CD4-positive, alpha-beta T cell (primary cell): ENCODE measurements at places on chromosomes 2 and 18. TPM values are rescaled to one million over a fixed set of nuclear protein-coding genes. Genes with fewer than 3 reads are reported as not detected.

- H3K4me1 ChIP-seq = no peaks in the 10 kb centered on the region
- no peaks in the 10 kb centered on the region for H3K27me3 ChIP-seq
These were observed 27.1 kb downstream of the ADCY3 start for GRCh38 chr2:24892928-24893327.

DNA sequence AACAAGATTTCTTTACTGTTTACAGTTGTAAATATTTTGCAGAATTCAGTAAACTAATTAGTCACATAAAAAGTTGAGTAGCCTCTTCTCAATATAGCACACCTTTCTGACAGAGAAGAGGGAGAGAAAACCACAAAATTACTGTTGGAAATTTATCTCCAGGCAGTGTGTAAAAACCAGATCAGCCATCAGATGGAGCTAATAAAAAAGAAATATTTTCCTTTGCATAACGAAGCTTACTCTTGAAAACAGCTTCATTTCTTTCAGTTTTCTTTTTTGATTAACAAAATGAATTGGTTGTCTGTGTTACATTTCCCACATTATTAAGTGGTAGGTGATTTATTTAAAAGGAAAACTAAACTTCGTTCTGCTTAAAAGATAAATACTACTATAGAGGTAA lies 259.3 kb upstream of the KCNJ3 start:
- DNase-seq = no peak
- no peaks in the 10 kb centered on the region for H3K36me3 ChIP-seq
- H3K27me3 ChIP-seq = no peaks in the 10 kb centered on the region
- no peak overlapping the region for H3K4me3 ChIP-seq
- H3K4me1 ChIP-seq = no peaks in the 10 kb centered on the region
- no peak overlapping the region for H3K27ac ChIP-seq

DNA sequence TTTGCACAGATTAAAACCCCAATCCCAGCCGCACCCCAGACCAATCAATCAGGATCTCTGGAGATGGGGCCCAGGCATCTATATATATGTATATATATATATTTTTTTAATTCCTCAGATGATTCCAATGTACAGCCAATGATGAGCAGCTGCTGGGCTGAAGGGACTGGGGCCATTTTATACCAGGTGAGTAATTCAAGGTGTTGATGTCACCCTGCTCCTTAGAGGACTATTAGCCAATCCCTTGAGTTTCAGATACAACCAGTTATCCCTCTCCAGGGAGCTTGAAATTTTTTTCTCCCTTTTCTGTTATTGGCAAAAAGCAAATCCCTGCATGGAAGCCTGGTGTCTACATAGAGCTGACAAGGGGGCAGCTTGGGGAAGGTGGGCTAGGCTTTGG lies 59.8 kb downstream of the MCFD2 start:
- H3K4me1 ChIP-seq = no peaks in the 10 kb centered on the region
- DNase-seq = no peak
- H3K36me3 ChIP-seq = no peaks in the 10 kb centered on the region
- H3K27me3 ChIP-seq = no peaks in the 10 kb centered on the region
- no peak overlapping the region for H3K27ac ChIP-seq

GRCh38 chr2:58081000-58081399 lies 34.4 kb downstream of the VRK2 start:
- DNase-seq = no peak
- H3K36me3 ChIP-seq = peaks cover 6% of the 10 kb centered on the region
- H3K4me3 ChIP-seq = no peak overlapping the region
- H3K4me1 ChIP-seq = no peaks in the 10 kb centered on the region

GRCh38 chr18:5909125-5909524 lies 13.8 kb upstream of the TMEM200C start:
- H3K27ac ChIP-seq = no peak overlapping the region
- H3K27me3 ChIP-seq = no peaks in the 10 kb centered on the region
- no peaks in the 10 kb centered on the region for H3K4me1 ChIP-seq
- no peak for DNase-seq

DNA sequence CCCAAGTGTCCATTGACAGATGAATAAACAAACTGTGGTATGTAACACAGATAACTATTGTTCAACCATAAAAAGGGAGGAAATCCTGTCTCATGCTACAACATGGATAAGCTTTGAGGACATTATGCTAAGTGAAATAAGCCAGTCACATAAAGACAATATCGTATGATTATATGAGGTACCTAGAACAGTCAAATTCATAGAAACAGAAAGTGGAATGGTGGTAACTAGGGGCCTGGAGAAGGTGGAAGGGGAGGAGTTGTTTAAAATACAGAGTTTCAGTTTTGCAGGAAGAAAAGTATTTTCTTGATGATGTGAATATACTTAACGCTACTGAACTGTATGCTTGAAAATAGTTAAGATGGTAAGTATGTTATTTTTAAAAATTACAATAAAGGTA lies 304.6 kb upstream of the CXCR4 start:
- H3K4me3 ChIP-seq = no peak overlapping the region
- H3K27me3 ChIP-seq = peaks cover 12% of the 10 kb centered on the region
- H3K27ac ChIP-seq = no peak overlapping the region
- no peak for DNase-seq
- H3K4me1 ChIP-seq = peaks cover 18% of the 10 kb centered on the region

DNA sequence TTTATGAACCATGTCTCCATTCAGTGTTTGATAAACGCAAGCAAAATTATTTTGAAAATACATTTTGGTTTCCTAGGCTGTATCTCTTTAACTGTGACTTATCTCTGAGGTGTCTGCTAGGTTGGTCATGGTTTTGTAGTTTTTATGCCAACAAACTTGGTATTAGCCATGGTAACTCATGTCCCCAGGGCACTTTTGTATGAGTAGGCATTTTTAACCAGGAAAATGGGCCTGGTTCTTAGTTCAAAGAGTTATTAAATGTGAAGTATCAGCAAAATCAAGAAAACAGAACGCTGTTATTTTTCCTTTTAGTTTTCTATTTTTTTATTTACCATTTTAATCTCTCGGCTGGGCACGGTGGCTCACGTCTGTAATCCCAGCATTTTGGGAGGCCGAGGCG lies 179.3 kb upstream of the LHCGR start:
- no peaks in the 10 kb centered on the region for H3K4me1 ChIP-seq
- H3K36me3 ChIP-seq = no peaks in the 10 kb centered on the region
- no peak overlapping the region for H3K4me3 ChIP-seq
- no peak for DNase-seq

DNA sequence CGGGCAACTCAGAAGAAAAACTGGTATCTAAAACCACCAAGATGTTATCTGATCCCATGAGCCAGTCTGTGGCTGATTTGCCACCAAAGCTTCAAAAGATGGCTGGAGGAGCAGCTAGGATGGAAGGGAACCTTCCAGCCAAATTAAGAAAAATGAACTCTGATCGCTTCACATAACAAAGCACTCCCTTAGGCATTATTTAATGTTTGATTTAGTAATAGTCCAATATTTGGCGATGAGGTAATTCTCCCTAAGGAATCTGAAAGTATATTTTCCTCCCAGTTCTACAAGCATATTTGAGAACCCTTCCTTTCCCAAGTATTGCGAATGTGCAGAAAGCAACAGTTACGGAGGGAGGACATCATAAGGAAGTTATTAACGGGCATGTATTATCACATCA lies 156.6 kb downstream of the KCNJ3 start:
- DNase-seq = no peak
- H3K27me3 ChIP-seq = no peaks in the 10 kb centered on the region
- no peaks in the 10 kb centered on the region for H3K36me3 ChIP-seq
- H3K27ac ChIP-seq = no peak overlapping the region
- no peaks in the 10 kb centered on the region for H3K4me1 ChIP-seq

GRCh38 chr18:77042583-77042982 lies 90.0 kb downstream of the MBP start:
- peaks cover 20% of the 10 kb centered on the region for H3K4me1 ChIP-seq
- H3K4me3 ChIP-seq = no peak overlapping the region
- H3K27ac ChIP-seq = no peak overlapping the region
- peaks cover 38% of the 10 kb centered on the region for H3K36me3 ChIP-seq
- H3K27me3 ChIP-seq = no peaks in the 10 kb centered on the region

DNA sequence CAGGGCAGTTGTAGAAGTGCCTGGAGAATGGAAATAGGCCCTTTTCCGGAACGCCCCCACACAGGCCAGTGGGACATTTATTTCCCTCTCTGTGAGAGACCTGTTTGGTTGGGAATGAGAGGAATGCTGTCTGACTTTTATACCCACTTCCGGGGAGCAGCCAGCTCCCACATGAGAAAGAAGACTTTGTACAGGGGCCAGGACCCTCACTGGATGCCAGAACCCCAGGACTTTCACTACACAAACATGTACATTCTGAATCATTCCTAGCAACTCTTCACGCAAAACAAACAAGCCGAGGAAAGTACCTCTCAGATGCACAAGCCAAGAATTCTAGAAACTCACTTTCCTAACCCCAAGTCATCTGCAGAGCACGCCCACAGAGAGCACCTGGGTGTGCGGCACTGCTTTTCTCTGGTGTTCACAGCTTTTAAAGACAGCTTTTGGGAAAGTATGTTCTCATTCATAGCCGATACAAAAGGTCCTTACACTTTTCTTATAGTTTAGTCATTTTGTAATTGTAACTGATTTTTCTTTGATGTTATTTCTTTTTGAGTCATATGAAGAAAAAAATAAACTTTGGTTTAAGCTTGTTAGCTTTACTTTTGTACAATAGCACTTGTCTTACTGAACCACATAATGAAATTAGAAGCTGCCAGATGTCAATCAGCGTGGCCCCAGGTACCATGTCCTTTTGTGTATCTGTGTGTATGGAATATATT lies 856.1 kb upstream of the ID2 start:
- no peak for DNase-seq
- no peak overlapping the region for H3K4me3 ChIP-seq
- H3K36me3 ChIP-seq = no peaks in the 10 kb centered on the region
- no peak overlapping the region for H3K27ac ChIP-seq
- no peaks in the 10 kb centered on the region for H3K27me3 ChIP-seq
- H3K4me1 ChIP-seq = peaks cover 3% of the 10 kb centered on the region

The ODC1 gene
- 164 TPM for total RNA-seq

The SPDYA gene
- 12.8 TPM for total RNA-seq

The PDK1 gene
- 31.1 TPM for total RNA-seq

The AKAIN1 gene
- not detected for total RNA-seq

The C2orf80 gene
- total RNA-seq = not detected
